Mesangial cell (primary cell): ENCODE measurements at places on chromosomes 12 and 14. TPM values are rescaled to one million over a fixed set of nuclear protein-coding genes. Genes with fewer than 3 reads are reported as not detected.

Gene HOXC13
- not detected in 2 replicates for total RNA-seq

Gene WSCD2
- total RNA-seq: under 0.01 TPM in 1 of 2 replicates, not detected in the other

Gene TTC9
- 4.9 and 6.5 TPM in 2 replicates for total RNA-seq

Gene SLC6A15
- total RNA-seq: 0.65 and 1.3 TPM in 2 replicates

Gene IFNG-AS1
- total RNA-seq: not detected in 2 replicates

Gene AICDA
- total RNA-seq: 0.13 TPM in 1 of 2 replicates, not detected in the other

Gene NANOG
- total RNA-seq: not detected in 2 replicates

Gene HAL
- total RNA-seq: 0.25 TPM in 1 of 2 replicates, not detected in the other

Gene PCNX4
- 32.4 and 59.2 TPM in 2 replicates for total RNA-seq

Gene SERPINA9
- not detected in 2 replicates for total RNA-seq

Gene TMEM119
- under 0.01 and 2.7 TPM in 2 replicates for total RNA-seq

Gene KSR2
- total RNA-seq: 0.33 and 0.63 TPM in 2 replicates

Gene RAD51AP1
- total RNA-seq: 1.3 and 15.8 TPM in 2 replicates

Gene FGF6
- not detected in 2 replicates for total RNA-seq

Gene OR6C2
- total RNA-seq: not detected in 2 replicates

Gene MAP3K9
- total RNA-seq: 9.8 and 13.7 TPM in 2 replicates

Gene GPRC5D
- total RNA-seq: 0.13 TPM in 1 of 2 replicates, not detected in the other

Gene DEGS2
- not detected in 2 replicates for total RNA-seq

Gene TAOK3
- total RNA-seq: 7.0 and 7.2 TPM in 2 replicates

Gene RIPK3
- total RNA-seq: 1.1 and 1.8 TPM in 2 replicates

Gene CLEC2A
- not detected in 2 replicates for total RNA-seq
